ENCODE measurements at places on chromosomes 6 and 20.

GRCh38 chr6:1986454-1987243 is 258.8 kb downstream of the GMDS start:
- no peak for DNase-seq

- no peak for DNase-seq
These were observed 75.0 kb upstream of the FUCA2 start for GRCh38 chr6:143586557-143586956.

GRCh38 chr20:54470697-54471096 is 4.7 kb upstream of the DOK5 start:
- DNase-seq, result no peak

DNA sequence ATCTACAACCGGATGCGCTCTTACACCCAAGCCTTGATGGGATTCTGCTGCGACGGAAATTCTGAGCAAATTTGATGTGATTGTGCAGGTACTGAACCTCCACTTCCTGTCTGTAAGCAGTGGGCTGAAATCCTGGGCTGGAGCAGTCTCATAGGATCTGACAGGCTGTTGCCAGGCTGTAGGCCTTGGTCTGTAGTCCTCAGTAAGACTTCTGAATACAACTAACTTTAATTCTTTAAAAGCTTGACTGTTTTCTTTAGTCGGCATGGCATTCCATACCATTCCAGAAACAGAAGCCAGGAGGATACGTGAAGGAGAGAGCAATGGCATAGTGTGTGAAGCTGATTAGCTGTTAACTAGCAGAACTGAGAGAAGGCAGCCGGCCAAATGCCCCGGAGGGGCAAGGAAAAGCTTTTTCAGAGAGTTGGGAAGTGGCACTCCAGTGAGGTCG is 68.3 kb downstream of the ADTRP start:
- no peak for DNase-seq

DNA sequence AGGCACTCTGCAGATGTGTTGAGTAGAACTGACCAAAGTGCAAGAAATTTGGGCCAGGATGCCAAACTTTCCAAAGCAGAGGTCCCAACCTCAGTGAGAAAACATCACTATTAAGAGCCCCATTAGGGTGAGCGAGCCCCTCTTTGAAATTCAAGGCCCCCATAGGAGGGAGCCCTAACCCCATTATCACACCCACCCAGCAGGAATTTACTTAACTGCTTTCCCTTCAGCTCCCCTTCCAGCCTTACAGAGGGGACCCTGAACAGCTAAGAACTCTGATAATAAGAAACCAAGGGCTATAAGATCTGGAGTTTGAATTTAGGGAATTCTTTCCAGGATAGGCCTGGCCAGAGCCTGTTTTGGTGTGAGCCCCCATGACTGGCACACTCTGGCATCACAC is 130.6 kb downstream of the NFATC2 start:
- DNase-seq, result no peak

- no peak for DNase-seq
These were observed 67.5 kb downstream of the PHACTR3 start for GRCh38 chr20:59671661-59672471.

- DNase-seq, result no peak
These were observed 10.1 kb downstream of the RTN4IP1 start for GRCh38 chr6:106619223-106619622.

- no peak for DNase-seq
These were observed 13.2 kb downstream of the ELOVL2 start for GRCh38 chr6:11030904-11031303.

Data from BJ (cell line).